Uterus (tissue), 4 donors: ENCODE measurements at places on chromosomes 7 and 10. TPM values are rescaled to one million over a fixed set of nuclear protein-coding genes. Genes with fewer than 3 reads are reported as not detected.

DNA sequence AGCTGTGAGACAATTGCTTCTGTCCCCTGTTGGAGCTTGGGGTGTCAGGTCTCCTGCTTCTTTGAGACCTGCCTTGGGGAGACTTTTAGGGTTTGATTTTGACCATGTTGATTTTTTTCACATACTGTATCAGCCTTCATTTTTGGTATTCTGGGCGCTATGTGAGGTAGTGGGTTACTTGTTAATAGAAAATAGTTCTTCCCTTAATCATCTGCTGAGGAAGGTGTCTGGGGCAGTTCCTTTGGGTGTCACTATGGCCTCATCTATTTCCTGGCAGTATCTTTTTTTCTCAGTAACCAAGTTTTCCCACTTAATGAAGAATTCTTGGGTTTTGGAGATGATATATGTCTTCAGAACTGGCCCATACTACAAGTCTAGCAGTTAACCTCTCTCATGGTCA, 4.6 kb upstream of the NOLC1 start:
- no peak overlapping the region for H3K4me3 ChIP-seq
- no peak overlapping the region for H3K27ac ChIP-seq
- no peaks in the 10 kb centered on the region for H3K4me1 ChIP-seq
- DNase-seq = no peak

DNA sequence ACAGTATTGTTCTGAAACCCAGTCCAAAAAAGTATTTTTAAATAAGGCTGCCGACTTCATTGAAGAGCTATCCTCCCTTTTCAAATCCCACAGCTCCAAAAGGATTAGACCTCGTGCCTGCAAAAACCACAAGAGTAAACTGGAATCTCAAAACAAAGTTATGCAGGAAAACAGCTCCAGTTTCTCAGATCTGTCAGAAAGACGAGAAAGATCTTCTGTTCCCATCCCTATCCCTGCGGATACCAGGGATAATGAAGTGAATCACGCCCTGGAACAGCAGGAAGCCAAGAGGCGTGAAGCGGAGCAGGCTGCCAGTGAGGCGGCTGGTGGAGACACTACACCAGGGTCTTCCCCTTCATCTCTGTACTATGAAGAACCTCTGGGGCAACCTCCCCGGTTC, 12.6 kb downstream of the MYPN start:
- no peaks in the 10 kb centered on the region for H3K36me3 ChIP-seq
- no peak overlapping the region for H3K4me3 ChIP-seq
- H3K27ac ChIP-seq = no peak overlapping the region
- H3K4me1 ChIP-seq = no peaks in the 10 kb centered on the region
- H3K27me3 ChIP-seq = no peaks in the 10 kb centered on the region
- DNase-seq = no peak

DNA sequence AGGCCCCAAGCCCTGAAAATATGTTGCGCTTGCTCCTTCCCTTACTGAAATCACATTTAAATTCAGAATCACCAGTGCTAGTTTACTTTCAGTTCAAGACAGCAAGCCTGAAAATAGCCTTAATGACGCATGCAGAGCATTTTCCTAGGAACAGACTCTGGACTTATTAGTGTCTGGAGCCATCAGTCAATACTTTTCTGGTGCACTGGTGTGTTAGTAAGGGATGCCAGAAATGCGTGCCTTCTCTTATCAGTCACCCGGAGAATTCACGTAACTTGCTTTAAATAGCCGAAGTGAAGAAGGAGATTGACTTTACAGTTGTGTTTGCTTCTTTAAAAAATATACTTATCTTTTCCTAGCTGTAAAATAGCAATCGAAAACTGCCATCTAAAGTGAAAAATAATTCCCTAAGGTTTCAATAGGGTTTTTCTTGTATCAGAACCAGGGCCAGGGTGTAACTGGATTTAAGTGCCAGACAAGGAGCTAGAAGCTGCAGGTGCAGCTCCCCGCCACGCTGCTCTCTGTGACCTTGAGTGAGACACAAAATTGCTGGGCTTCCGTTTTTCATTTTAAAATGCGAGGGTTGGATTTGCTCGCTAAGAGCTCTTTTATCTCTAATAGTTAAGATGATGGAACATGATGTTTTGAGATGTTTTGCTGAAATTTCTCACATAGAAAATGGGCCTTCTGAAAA, 177.8 kb downstream of the NSUN6 start:
- no peaks in the 10 kb centered on the region for H3K27me3 ChIP-seq
- H3K4me3 ChIP-seq = no peak overlapping the region
- DNase-seq = peak; percentile 36
- H3K36me3 ChIP-seq = no peaks in the 10 kb centered on the region
- H3K4me1 ChIP-seq = no peaks in the 10 kb centered on the region
- peak overlapping the region; percentile 64 for H3K27ac ChIP-seq

The MINPP1 gene
- 14.2 TPM for total RNA-seq

GRCh38 chr7:136086712-136087111, 109.6 kb upstream of the MTPN start:
- peak overlapping the region; percentile 26 for H3K4me3 ChIP-seq
- H3K27me3 ChIP-seq = no peaks in the 10 kb centered on the region
- DNase-seq = peak; percentile 75
- H3K4me1 ChIP-seq = no peaks in the 10 kb centered on the region

DNA sequence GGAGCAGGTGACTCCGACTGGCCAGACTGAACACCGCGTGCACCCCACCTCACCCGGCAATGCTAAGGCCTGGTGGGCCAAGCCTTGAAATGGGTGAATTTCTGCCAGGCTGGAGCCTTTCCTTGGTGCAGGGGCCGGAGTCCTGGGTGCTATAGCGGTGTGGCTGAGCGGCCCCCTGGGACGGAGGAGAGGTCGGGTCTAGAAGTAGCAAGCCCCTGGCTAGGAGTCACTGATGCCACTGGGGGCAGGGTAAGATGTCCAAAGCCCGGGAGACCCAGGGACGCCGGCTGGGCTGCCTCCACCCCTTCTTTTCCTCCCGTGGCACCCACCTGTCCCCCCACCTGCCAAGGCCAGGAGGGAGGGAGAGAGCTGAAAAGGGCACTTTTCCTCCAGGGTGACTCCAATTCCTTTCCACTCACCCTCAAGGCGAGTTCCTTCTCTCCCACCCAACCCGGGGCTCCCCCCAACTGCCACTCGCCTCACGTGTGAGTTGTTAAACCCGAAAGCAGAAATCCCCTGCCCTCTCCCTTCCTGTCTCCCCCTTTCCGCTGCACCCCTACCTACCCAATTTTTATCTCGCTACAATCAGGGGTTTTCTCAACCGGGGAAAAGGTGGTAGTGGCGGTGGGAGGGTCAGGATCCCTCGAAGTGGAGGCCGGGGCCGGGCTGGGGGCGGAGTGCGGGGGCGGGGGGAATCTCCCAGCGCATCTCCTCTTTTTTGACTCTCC, 6.0 kb upstream of the GATA3 start:
- H3K27me3 ChIP-seq = peaks cover 81% of the 10 kb centered on the region
- H3K36me3 ChIP-seq = no peaks in the 10 kb centered on the region
- no peak overlapping the region for H3K4me3 ChIP-seq
- H3K27ac ChIP-seq = no peak overlapping the region

- H3K27ac ChIP-seq = no peak overlapping the region
- DNase-seq = no peak
- H3K36me3 ChIP-seq = no peaks in the 10 kb centered on the region
- H3K4me1 ChIP-seq = no peaks in the 10 kb centered on the region
- H3K27me3 ChIP-seq = no peaks in the 10 kb centered on the region
Observed at GRCh38 chr7:23107781-23108180, 2.2 kb downstream of the KLHL7 start.

DNA sequence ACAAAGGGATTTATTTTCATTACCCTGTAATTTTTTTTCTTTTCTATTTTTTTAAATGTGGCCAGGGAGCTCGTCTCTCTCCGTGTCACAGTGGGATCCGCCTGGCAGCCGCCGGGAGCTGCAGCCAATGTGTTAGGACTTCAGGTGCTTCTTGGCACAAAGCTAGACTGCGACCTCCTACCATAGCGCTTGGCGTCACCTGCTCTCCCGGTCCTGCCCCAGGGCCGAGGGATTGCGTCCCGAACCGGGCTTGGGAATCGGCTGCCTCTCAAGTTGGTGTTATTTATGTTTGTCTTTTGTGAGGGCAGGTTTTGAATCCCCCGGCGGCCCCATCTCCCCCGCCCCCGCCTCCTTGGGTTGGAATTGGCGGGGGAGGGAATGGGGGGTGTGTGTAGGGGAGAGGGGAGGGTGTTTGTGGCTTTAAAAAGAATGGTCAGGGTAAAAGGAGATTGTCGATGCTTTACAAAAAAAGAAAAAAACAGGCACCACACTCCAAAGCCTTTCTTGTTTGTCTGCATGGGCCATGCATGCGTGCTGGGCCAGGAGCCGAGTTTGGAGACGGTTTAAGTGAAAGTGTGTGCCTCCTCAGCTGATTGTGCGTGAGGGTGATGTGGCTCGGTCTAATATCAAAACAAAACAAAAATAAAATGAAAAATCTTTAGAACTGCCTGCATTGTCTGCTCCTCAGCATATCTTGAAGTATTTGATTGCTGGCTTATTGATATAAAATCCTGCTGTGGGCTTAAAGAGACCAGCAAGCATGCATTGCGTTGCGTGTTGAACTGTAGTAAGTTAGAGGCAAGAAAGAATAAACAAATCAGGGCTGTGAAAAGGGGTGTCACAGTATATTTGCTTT, 1.2 kb downstream of the PPP1R9A start:
- no peaks in the 10 kb centered on the region for H3K4me1 ChIP-seq
- H3K27ac ChIP-seq = peak overlapping the region; percentile 67
- H3K36me3 ChIP-seq = no peaks in the 10 kb centered on the region
- peak; percentile 26 for DNase-seq

- H3K27me3 ChIP-seq = no peaks in the 10 kb centered on the region
- no peaks in the 10 kb centered on the region for H3K36me3 ChIP-seq
- no peak overlapping the region for H3K27ac ChIP-seq
- no peaks in the 10 kb centered on the region for H3K4me1 ChIP-seq
- DNase-seq = no peak
Observed at GRCh38 chr7:22066522-22066921, 120.8 kb upstream of the CDCA7L start.

DNA sequence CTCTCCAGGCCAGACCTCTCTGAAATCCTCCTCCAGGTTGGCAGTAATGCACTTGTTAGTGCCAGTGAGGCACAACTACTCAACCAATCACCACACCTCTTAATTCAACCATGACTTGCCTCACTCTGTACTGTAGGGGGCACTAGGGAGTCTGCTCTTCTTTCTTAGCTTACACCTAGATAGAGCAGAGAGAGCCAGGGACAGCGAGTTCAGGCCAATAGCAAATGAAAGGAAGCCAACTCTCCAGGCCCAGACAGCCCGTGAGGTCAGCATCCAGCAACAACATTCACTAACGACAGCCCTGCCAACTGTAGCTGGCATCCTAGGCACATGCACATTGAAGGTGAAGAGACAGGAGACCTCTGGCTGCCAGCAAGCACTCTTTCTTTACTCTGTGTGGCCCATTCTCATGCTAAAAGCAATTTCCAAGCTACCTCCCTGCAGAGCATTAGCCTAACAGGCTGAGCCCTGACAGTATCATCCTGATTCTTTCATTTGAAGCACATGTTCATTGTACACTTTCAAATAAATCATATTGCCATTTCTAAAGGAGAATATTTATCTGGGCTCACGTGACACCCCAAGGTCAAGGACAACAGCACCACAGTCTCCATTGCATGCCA, 136.3 kb downstream of the DPY19L1 start:
- DNase-seq = no peak
- H3K27ac ChIP-seq = no peak overlapping the region
- no peaks in the 10 kb centered on the region for H3K36me3 ChIP-seq
- H3K4me1 ChIP-seq = no peaks in the 10 kb centered on the region
- H3K27me3 ChIP-seq = no peaks in the 10 kb centered on the region
- no peak overlapping the region for H3K4me3 ChIP-seq
